ENCODE measurements at places on chromosomes 3 and 15.

- DNase-seq = peak; percentile 85
Observed at GRCh38 chr15:40782609-40783227, 12.9 kb downstream of the C15orf62 start.

DNA sequence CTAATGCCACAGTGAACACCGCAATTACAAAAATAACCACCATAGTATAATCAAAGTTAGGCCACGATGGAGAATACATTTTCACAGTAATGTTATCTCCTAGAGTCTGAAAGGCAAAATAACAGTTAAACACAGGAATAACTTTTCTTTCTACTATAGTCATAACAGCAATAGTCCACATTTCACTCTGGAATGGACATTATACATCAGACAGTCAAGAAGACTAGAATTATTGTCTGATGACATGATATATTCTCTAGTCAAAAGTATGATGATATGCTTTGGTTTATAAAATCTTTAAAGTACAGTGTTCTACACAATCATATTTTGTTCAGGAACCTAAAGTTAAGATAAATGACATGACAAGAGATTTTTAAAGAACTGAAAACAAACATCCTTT, 18.0 kb downstream of the SPPL2A start:
- no peak for DNase-seq

DNA sequence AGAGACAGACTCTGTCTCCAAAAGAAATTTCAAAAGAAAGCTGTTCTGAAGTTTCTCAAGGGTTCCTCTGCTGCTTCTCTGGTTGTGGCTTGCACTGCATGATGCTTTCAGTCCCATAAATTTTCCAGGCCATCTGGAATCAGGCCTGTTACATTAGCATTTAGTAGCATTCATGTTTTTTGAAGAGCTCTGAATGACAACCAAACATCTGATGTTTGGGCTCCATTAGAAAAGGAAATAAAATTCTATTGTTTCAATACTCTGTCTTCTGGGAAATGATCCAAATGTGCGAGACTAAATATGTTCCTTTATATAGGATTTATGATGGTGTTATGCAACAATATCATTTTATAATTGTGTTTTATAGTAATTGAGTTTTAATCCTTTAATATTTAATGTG, 455.8 kb downstream of the GABRG3 start:
- DNase-seq = no peak

GRCh38 chr15:98755138-98755537, 106.8 kb downstream of the IGF1R start:
- no peak for DNase-seq

DNA sequence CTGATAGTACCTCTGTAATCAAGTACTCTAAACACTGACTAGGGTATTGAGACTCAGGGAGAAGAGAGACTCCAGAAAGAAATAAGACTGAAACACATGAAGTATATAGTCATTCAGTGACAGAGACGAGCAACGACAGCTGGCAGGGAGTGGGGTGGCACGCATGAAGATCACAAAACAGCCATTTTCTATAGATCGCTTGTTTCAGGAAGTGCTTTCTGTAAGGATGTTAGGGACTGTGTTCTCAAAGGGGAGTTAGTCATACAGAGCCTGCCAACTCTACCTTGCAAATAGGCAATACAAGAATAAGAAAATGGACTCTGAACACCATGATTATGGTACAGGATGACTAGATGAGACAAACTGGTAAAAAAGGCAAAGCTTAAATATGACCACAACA, 139.5 kb downstream of the TBL1XR1 start:
- no peak for DNase-seq

DNA sequence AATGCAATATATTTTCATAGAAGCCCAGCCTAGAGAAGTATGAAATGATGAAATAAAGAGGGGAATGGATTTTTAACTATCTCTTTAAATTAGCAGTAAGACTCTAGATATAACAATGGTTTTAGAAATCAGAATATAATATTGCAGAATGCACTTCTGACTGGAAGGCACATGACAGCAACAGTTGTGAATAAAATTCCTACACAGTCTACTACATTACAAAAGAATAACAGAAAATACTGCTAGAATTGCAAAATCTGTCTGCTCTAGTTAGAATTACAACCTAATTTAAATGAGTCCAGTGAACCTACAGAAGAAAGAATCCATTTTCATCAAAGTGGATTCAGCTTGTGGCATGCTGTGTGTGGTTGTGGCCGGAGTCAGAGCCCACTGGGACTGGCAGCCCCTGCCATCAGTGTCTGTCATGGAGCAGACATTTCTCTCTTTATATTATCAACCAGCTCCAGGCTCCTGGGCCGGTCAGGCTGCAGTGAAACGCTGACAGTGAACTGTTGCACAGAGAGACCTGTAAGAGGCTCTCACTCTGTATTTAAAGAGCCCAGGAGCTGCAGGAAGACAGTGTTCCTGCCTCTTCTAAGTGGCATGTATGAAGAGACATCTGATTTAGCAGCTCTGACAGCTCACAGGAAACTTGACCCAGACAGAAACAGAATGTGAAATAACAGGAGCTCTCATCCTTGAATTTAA, 1523.8 kb upstream of the CADM2 start:
- no peak for DNase-seq

GRCh38 chr3:183226333-183226890, 26.6 kb upstream of the B3GNT5 start:
- DNase-seq = no peak

- no peak for DNase-seq
Observed at GRCh38 chr15:44790215-44790614, 53.9 kb downstream of the TRIM69 start.

DNA sequence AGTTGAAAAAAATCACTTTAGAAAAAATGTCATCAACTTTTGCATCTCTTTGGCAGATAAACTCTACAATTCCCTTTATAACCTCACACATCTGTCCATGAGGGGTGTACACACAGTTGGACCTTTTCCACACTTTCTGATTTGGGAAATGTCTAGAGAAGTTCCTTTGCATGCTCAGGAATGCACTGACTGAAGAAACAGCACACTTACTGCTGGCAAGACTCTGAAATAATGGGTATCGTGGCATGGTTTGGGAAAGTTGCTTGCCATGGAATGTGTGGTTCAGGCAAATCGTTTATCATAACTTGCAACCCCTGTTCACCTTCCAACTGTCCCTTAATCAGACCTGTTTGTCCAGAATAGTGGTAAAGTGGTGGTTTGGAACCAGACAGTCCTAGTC, 135.3 kb upstream of the TGFBR2 start:
- DNase-seq = no peak

DNA sequence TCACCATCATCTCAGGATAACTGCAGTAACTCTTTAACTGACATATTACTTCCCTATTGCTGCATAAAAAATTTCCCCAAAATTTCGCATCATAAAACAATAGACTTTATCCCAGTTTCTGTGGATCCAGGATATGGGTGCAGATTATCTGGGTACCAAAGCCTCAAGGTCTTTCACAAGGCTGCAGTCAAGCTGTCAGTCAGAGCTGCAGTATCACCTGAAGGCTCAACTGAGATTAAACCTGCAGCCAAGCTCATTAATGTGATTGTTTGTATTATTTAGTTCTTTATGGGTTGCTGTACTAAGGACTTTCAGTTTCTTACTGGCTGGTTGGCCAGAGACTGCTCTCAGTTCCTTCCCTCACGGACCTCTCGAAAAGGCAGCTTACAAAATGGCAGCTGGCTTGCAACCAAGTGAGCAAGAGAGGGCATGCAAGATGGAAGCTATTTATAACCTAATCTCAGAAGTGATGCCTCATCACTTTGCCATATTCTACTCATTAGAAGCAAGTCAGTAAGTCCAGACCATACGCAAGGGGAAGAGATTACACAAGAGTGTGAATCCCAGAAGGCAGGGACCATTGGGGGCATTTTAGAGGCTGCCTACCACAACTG, 54.9 kb downstream of the DCUN1D1 start:
- no peak for DNase-seq

DNA sequence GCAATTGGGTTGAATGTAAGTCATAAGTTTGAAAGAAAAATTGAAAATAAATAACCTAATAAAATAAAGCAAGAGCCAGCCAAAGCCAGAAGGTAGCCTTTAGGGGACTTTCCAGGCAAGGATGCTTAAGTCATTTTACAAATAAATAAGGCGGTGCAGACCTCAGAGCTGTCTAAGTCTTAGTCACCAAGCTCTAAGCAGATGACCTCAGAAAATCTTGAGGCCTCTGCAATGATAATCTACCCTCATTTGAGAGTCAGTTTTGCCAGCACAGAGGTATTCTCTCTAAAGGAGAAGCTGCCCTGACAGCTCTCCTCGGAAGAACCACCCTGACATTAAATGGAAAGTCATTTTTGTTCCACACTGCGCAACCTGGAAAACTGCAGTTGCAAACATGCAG, 113.9 kb downstream of the OXNAD1 start:
- DNase-seq = no peak

DNA sequence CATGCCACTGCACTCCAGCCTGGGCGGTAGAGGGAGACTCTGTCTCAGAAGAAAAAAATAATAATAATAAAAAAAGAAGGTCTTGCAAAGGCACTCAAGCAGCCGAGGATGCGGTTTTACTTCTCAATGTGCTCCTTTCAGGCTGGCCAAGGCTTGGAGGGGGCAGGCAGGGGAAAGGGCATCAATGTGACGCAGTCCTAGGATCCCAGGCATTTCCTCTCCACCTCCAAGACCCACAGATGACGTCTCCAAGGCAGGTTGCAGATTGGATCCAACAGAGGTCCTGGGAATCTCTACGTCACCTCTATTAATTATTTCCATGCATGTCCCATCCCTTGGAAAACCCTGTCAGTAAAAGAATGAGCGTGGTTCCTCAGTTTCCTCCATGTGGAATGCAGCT, 56.2 kb downstream of the FAM43A start:
- DNase-seq = no peak

DNA sequence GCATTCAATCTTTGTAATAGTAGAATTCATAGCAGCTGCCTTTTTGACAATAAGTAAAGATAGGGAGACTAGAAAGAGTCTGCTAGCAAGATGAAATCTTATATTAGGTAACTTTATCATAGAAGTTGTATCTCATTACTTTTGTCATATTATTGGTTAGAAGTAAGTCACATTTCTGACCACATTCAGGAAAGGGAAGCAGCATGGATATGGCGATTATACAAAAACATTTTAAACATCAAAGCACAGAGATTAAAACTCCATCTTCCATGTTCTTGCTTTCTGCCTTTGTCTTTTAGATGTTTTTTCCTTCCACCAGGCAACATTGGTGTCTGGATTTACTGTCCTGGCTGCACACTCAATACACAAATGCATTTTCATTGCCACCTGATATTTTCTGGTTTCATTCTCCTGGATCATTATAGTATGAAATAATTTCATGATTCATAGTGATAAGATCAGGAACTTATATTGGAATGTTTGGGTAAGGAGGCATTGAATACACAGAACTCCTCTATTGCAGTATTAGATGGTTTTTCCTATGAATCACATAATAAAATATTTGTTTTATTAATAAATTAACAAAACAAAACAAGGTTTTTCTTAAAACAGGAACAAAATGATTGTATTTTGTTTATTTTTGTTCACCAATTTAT, 1460.3 kb upstream of the CADM2 start:
- DNase-seq = no peak

DNA sequence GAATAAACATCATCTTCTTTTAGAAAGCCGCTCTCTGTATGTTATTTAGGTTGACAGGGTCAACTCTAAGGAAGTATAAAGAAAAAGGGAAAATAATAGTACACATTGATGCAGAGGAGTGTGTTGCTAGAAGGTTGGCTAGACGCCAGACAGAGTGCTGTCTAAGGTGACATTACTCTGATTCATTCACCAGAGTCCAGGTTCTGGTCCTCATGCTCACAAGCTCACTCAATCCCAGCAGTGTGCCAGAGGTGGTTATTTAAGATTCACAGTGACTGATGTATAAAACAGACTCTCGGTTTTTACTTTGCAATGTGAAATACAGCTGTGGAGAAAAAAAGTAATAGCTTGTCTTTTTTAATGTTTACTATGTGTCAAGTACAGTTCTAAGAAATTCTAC, 1.7 kb downstream of the CFAP44 start:
- DNase-seq = no peak

- no peak for DNase-seq
Observed at GRCh38 chr15:31975830-31976229, 54.5 kb upstream of the CHRNA7 start.

DNA sequence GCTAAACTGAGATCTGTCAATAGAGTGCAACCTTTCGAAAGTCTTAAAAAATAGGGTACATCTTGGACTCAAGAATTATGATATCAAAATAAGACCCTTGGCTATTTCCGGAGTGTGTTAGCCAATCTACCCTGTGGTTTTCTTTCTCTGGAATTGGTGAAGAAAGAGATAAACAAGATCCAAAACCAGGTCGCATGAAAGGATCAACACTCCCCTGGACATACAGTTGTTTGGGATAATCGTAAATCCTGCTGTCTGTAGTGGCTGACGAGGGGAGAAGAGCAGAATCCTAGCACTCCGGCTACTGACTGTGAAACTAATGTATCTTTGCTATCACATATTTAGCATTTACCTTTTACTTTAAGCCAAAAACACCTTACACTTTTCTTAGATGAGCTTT, 30.9 kb downstream of the FNDC3B start:
- DNase-seq = no peak

DNA sequence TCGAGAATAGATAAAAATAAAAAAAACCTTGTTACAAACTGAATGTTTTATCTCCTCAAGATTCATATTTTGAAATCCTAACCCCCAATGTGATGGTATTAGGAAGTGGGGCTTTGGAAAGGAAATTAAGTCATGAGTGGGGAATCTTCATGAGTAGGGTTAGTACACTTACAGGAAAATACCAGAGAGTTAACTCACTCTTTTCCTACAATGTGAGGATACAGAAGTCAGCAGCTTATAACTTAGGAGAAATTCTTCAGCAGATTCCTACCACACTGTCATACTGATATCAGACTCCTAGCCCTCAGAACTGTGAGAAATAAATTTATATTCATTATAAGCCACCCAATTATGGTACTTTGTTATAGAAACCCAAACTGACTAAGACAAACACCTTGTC, 453.1 kb downstream of the GBE1 start:
- no peak for DNase-seq

GRCh38 chr15:93152951-93153350, 63.9 kb upstream of the RGMA start:
- DNase-seq = no peak

GRCh38 chr3:43256714-43257461, 29.5 kb upstream of the SNRK start:
- no peak for DNase-seq

- peak; percentile 82 for DNase-seq
Observed at GRCh38 chr3:126679318-126679751, 24.4 kb upstream of the TXNRD3 start.
